T follicular helper cell (primary cell): ENCODE measurements at places on chromosomes 13 and 19.

DNA sequence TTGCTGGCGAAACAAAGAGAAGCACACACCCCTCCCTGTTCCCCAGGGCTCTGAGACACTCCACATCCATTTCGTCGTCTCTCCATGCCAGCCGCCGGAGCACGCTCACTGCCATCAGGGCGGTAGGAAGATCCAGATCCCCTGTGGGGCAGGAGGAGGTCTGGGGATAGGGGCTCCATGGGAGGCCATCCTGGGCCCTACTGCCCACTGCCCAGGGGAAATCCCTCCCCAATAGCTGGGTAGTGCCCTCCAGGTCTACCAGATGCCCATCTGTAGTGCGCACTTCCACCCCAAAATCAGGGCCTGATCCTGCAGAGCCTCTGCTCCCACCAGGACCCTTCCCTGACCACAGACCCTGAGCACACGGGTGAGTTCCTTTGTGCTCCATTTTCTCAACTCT lies 80.3 kb downstream of the EFNB2 start:
- no peak for DNase-seq

DNA sequence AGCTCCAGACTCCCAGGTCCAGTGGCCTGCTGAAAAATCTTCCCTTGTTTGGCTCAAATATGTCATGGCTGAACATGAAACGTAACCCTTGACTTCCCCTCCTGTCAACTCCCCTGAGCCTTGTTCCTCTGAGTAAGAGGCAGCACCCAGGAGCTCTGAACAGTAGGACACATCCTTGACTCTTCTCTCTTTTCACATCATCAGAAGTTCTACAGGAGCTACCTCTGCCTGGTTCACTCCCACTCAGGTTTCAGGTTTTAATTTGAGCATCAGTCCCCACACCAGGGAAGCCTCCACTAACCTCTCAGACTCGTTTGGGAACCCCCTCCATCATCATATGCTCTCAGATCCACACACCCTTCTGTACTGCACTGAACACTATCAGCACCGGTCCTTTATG lies 30.3 kb downstream of the ZNF823 start:
- DNase-seq: no peak

- DNase-seq: no peak
Measured at GRCh38 chr13:60134376-60134775, 29.4 kb downstream of the DIAPH3 start.

DNA sequence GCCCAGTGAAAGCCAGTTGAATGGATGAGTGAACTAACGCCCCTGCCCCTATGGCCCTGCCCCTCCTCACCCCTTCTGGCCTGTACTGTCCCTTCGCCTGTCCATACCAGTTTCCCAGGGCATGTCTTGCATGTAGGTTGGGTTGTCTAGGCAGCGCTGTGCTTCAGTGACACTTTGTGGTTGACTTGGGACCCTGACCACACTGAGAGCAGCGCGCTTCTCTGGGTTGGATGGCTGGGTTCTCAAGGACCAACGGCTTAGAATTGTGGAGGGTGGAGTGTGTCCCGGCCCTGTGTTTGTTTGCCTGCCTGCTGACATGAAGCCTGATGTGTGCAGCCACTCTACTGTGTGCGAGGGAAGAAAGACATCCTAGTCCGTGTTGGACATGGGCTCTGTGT lies 15.8 kb downstream of the GATAD2A start:
- DNase-seq: no peak

DNA sequence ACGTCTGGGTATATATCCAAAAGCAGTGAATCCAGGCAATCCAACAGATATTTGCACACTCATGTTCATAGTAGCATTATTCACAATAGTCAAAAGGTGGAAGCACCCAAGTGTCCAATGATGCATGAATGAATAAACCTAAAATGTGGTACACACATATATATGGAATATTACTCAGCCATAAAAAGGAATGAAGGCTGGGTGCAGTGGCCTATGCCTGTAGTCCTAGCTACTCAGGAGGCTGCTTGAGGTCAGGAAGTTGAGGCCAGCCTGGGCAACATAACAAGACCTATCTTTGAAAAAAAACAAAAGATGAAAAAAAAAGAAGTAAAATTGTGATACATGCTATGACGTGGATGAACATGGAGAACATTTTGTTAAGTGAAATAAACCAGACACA lies 10.4 kb upstream of the USP12 start:
- DNase-seq: no peak
